Stimulated activated CD8-positive, alpha-beta memory T cell treated with anti-CD3 and anti-CD28 coated beads, Interleukin-7, amount 100 ng/mL, for 1 hour (primary cell): ENCODE measurements at places on chromosomes 5 and 9.

- DNase-seq, result no peak
These were observed 40.7 kb downstream of the VCAN start for GRCh38 chr5:83512061-83512745.

DNA sequence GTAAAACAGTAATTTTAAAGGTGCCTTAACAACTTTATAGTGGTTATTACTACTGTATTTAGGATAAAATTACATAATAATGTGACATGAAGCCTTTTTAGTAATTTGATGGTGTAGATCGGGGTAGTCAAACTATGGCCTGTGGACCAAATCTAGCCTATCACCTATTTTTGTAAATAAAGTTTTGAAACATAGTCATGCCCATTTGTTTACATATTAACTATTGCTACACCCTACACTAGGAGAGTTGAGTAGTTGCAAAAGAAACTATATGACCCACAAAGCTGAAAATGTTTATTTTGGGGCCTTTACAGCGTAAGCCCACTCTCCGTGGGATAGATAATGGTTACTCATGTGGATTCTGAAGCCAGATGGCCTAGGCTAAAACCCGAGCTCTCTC, 6.2 kb downstream of the CEP78 start:
- no peak for DNase-seq

DNA sequence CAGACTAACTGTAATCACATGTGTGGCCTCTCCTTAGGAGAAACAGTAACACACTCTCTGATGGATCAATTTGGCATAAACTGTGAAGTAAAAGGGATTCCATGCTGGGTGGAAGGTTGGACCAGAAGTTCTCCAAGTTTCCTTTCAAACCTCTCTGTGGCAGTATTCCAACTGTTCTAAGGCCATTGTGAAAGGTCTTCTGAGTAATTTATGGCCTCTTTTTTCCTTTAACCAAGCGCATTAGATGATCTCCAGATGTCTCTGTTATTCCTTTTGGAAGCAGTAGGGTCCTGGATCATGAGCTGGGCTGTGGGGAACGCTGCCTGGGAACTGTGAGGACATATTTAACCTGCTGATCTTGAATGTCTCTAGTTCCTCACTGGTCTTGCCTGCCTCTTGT, 80.6 kb upstream of the IL6ST start:
- no peak for DNase-seq

- DNase-seq, result no peak
These were observed 41.1 kb downstream of the XRCC4 start for GRCh38 chr5:83118471-83118870.

- no peak for DNase-seq
These were observed 75.4 kb downstream of the NEK6 start for GRCh38 chr9:124333203-124333579.

- DNase-seq, result no peak
These were observed 31.2 kb downstream of the PTPN3 start for GRCh38 chr9:109466623-109467590.

- no peak for DNase-seq
These were observed 11.5 kb downstream of the SNX30 start for GRCh38 chr9:112761912-112762655.

- no peak for DNase-seq
These were observed 21.1 kb upstream of the ZNF131 start for GRCh38 chr5:43099640-43100039.

DNA sequence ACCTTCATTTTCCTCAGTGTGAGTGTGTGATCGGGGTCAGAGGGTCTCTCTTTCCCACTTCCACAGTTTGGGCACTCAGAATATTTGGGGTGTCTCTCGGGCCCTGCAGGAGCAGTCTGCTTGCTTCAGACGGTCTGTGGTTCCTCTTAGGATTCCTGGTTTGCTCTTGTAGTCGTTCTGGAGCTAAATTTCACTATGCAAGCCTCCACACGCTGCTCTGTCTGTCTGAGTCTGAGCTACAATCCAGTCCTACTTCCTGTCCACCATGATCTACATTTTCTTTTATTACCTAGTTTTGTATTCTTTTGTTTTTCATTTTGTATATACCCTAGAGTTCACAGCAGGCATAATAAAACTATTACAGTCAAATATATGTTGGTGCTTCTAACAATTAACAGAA, 1967.3 kb upstream of the NUDT12 start:
- DNase-seq, result no peak

DNA sequence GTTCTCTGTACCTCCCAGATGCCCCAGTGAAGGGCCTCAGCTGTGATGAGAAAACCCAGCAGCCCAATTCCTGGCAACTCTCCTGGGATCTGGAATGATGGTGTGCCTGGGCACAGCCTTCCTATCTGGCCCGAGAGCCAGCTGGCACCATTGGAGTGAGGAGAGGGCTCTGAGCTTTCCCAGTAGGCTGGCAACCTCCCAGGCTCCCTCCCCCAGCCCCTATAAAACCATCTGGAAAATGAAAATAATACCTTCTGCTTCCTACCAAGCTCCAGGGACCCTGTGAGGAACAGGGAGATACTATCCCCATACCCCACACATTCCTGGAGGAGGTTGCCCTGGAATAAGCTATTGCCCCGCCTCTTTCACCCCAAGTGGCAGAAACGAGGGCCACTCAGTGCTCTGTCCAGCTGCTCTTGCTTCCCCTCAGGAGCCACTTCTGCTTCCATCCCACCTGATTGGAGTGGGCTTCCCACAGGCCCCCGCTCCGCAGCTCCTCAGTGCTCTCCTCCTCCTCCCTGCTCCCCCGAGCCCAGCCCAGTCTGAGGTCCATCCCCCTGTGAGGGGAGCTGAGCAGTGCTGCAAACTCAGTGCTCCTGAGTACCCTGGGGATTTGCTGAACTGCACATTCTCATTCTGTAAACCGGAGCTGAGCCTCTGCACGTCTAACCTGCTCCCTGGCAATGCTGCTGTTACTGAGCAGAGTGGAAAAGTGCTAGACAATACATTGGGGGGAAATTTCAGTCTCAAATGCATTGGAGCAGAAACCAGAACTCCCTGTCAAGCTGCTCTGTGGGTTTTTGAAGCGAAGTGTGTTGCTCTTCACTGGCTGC, 74.7 kb downstream of the THBS4 start:
- no peak for DNase-seq

- DNase-seq, result no peak
These were observed 528.9 kb upstream of the ZNF462 start for GRCh38 chr9:106334081-106334480.

- DNase-seq, result no peak
These were observed 332.3 kb downstream of the TRPM3 start for GRCh38 chr9:70789086-70789485.

DNA sequence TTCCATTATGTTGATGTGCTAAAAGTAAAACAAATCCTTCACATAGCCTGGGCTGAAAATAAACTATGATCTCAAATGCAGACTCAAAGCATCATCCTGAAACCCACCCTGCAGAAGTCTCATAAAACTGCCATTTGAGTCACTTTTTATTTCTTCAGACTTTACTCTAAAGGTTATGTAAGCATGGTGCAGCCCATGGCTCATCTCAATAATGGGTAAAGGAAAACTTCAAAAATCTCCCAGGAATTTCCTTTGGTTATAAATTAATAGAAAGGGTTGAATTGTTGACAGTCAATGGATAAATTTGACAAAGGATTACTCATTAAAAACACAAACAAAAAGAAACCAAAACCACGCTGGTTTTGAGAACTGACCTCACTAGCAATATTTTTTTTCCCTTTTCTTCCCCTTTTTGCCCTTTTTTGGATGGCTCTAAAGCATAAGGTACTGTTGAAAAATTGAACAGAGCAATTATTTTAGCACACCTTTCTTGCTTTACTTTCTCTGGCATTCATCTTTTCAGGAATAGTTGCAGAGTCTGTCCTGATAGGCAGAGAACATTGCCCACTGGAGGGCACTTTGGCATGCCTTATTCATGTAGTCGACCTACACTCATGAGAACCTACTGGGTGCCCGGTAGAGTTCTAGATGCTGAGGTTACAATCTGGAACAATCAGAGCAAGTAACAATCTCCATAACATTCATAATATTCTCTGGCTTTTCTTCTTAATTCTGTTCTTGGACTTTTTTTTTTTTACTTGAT, 191.4 kb downstream of the TMEM167A start:
- no peak for DNase-seq

DNA sequence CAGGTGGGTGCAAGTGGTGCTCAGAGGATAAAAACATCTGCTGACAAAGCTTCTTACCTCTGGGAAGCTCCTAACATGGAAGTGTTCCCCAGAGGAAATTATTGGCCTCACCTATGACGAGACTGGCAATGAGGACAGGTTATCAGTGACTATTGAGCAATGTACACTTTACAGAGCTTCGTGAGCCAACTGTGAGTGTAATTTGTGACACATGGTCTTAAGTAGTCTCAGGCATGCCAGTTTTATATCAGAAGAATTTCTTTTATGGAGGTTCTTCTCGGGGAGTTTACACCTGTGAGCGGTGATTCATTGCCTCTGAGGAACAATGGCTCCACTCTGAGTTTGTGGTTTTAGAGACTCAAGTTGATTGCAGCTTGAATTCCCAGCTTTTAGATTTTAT, 11.3 kb downstream of the ANKDD1B start:
- no peak for DNase-seq

GRCh38 chr9:18421391-18421790, 52.6 kb upstream of the ADAMTSL1 start:
- DNase-seq, result no peak

DNA sequence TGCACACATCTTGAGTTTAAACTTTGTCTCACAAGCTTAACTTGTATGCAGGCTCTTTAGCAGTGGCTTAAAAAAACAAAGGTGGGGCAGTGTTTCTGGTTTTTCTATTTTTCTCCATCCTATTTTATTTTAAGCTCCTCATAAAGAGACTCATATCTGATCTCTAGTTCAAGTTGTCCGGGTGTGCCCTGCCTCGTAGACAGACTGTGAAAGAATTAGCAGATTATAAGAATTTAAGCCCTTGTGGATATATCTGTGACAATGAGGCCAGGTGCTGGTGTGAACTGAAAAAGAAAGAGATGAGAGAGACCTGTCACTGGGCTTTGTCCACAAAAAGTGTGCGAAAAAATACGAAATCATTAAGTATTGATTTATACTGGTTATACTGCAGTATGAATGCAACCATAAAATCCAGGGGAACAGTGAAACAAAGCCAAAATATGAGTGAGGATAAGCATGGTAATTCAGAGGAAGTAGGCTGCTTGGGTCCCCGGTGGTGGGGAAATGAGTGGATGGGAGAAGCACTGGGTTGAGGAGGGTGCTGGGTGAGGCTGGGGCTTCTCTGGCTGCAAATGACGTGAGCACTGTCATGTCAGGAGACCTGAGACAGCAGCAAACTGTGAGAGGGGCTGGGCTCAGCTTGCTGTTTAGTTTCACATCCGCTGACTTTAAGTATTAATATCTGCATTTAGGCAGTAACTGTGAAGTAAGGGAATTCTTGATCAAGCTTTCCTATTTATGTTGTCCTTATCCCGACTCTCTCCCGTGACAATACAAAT, 179.7 kb upstream of the ANKRD55 start:
- DNase-seq, result no peak

DNA sequence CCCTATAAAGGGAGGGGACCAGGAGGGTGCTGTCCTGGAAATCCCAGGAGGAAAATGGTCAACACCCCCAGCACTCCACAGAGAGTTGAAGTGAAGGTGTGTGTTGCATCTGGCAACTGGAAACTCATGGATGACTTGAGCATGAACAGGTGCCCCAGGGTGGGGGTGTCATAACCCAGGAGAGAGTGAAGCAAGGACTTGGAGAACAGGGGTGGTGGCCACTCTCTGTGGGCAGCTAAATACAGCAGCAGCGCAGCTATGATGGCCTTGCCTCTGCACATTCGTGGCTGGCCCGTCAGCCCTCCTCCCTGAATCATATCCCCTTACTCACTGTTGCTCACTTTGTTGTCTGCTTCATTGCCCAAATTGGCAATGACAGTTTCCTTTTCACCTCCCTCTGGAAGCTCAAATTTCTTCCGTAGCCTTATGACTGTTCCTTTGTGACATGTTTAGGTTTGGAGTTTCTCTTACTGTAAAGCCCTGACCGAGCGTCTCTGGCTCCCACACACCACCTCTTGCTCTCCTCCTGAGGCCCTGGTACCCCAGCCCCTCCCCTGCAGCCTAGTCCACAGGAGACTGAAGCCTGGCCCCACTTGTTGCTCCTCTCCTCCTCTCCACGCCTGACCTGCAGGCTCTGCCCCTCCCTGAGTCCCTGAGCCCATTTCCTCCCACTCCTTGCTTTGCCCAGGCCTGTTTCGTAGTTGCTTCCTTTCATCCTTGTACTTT, 185.8 kb downstream of the CD180 start:
- no peak for DNase-seq

GRCh38 chr5:84411832-84412605, 27.3 kb upstream of the EDIL3 start:
- no peak for DNase-seq

DNA sequence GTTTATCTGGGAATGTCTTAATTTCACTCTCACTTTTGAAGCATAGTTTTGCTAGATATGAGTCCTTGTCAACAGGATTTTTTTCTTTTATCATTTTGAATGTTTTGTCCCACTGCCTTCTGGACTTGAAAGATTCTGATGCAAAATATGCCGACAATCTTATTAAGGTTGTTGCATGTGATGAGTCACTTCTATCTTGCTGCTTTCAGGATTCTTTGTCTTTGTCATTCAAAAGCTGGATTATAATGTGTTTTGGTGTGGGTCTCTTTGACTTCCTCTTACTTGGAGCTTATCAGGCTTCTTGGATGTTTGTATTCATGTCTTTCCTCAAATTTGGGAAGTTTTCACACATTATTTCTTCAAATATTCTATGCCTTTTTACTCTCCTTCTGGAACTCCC, 33.8 kb downstream of the PLEKHG4B start:
- no peak for DNase-seq

GRCh38 chr5:172002840-172003512, 3.5 kb downstream of the FBXW11 start:
- DNase-seq, result no peak

GRCh38 chr5:150778517-150779396, at the start of gene SMIM3:
TSS of gene SMIM3 (plus strand) at chr5:150778757. CDS start at chr5:150795441, 16,684 bp downstream.
- no peak for DNase-seq

DNA sequence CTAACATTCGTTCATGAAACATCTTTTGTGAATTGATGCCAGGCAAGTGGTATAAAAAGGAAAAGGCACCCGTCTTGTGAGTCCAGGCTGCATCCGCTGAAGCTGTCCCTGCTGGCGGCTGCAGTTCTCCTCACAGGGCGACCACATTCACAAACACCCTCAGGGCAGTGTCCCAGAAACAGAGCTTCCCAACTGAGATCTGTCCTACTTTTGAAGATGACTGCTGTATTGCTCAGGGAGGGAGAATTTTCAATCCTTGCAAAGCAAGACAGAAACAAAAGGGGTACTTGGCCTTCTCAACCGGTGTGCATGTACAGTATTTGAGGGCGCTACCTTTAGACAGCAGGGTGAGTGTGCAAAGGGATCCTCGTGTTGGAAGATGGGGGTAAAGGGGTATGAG, 316.1 kb downstream of the GADD45G start:
- DNase-seq, result no peak

GRCh38 chr5:6402939-6403338, 24.6 kb upstream of the MED10 start:
- DNase-seq, result no peak

DNA sequence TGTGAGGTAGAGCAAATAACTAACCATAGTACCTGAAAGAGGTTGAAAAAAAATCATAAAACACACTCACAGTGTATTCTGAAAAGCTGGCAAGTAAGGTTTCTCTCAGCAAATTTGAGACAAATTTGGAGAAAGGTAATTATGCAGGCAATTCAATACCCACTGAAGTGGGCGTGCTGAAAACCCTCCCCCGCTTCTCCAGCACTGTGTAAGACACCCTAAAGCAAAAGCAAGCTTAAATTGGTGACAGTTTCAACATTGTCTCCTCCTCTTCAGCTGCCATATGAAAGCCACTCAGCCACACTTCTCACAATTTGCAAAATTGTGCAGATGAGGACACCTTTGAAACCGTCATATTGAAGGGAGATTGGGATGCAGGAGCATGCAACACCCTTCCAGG, 322.3 kb upstream of the CDH6 start:
- DNase-seq, result no peak
